ENCODE measurements at places on chromosomes 6 and 20.

GRCh38 chr20:58967652-58968429 lies 13.2 kb upstream of the NELFCD start:
- DNase-seq = no peak

DNA sequence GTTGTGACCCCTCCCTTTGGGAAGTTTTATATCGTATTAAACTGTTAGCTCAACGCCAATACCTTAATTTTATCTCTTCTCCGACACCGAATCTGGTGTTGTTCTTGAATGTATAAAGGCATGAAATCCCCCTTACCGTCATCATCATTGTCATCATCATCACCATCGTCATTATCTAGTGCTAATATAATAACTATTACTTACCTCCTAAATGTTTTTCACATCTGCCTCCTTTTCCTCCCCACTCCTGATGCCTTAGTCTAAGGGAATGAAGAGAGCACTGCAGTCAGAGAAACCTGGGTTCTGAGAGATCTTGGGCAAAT lies 677 bp upstream of the ZBTB24 start:
- no peak for DNase-seq

GRCh38 chr6:148996815-148997214 lies 250.0 kb downstream of the UST start:
- no peak for DNase-seq

GRCh38 chr6:77373955-77374354 lies 89.3 kb downstream of the HTR1B start:
- DNase-seq = no peak

DNA sequence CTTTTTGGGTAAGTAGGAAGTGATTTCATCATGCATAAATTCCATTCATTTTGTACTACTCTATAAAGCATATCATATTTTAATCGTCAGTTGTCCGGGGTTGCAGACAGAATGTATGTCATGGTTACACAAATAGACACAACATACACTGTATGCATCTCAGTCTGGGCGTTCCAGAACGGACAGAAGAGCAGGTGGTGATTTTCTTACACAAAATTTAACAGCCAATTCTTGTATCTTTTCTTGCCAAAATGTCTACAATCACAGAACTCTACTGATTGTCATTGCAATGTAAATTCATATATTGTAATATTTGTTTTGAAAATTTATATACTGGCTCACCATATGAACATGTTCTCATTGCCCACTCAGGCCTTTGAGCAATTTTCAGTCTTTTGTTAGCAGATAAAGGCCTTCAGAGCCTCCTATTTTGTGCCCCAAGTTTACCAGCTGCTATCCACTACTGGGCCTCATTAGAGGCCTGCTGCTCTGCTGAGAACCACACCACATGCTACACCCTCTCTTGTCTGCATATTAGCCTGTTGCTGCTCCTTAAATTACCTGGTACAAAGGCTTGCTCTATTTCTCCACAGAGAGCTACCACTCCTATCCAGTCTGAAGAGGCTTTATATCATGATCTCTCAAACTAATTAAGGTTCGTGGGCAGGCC lies 61.5 kb downstream of the PRDM13 start:
- peak; percentile 70 for DNase-seq

- DNase-seq = peak; percentile 38
These were observed 91.3 kb downstream of the ADGRB3 start for GRCh38 chr6:68726337-68726736.

- peak; percentile 33 for DNase-seq
These were observed 91.2 kb upstream of the ADTRP start for GRCh38 chr6:11869672-11870340.

DNA sequence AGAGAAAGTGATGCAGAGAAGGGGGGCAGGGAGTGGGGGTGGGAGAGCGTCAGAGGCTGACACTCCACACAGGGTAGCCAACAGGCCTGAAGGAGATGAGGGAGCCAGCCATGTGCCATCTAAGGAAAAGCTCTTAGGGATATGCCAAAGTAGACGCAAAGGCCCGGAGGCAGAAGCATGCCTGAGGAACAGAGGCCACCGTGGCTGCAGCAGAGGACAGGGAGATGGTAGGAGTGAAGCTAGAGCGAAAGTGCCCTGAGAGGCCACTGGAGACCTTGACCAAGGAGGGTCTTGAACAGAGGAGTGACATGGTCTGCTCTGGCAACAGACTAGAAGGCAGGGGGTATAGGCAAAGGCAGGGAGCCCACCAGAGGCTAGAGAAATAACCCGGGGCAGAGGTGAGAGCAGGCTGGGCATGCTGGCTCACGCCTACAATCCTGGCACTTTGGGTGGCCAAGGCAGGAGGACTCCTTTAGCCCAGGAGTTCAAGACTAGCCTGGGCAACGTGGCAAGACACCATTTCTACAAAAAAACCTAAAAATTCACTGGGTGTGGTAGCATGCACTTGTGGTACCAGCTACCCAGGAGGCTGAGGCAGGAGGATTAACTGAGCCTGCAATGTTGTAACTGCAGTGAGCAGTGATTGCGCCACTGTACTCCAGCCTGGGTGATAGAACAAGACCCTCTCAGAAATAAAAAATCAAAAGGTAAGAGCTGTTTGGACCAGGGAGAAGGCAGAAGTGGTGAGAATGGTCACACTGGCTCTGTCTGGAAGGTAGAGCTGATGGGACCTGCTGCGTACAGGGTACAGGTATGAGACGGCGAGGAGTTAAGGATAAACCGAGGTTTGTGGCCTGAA lies 6.3 kb downstream of the RRBP1 start:
- DNase-seq = no peak

DNA sequence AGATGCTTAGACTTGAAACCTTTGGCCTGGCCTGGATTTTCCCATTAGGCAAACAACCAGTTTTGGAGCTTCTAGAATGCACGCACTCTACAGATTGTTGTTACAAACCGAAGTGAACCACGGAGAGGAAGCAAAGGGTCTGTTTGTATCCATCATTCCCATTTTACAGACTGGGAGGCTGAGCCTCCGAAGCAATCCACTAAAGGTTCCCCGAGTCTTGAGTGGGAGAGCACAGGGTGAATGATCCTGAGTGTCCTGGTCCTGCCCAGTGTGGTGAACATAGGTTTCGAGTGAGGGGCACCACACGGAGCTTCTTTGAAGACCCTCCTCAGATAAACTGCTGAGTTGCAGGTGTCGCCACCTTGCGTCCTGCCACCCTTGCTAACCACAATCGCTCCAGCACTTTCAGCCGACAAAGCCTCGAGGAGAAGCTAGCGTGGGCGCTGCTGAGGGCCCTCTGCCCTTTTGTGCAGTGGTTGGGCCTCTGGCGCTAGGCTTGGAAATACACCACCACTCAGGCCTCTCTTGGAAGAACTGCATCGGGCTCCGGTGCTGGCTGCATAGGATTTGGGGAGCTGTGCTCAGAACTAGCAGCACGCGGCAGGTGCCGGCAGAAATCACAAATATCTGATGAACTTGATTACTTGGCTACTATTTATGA lies 1.4 kb upstream of the PRDM13 start:
- DNase-seq = peak; percentile 58

DNA sequence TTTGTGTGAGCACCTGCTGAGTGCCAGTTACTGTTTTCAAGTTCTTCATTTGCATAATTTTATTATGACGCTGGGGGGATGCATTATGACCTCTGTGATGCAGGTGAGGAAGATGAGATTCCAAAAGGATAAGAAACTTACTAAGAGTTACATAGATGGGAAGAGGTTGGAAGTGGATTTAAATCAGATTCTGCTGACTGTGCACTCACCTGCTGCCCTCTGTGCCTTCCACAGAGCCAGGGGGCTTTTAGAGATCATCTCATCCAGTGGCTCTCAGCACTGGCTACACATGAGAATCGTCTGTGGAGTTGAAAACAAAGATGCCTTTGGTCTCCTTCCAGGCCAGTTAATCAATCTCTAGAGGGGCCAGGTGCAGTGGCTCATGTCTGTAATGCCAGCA lies 47.9 kb downstream of the TIAM2 start:
- DNase-seq = no peak

GRCh38 chr6:54288474-54288873 lies 19.8 kb upstream of the TINAG start:
- no peak for DNase-seq

GRCh38 chr6:136403110-136403980 lies 113.7 kb upstream of the BCLAF1 start:
- peak; percentile 24 for DNase-seq

DNA sequence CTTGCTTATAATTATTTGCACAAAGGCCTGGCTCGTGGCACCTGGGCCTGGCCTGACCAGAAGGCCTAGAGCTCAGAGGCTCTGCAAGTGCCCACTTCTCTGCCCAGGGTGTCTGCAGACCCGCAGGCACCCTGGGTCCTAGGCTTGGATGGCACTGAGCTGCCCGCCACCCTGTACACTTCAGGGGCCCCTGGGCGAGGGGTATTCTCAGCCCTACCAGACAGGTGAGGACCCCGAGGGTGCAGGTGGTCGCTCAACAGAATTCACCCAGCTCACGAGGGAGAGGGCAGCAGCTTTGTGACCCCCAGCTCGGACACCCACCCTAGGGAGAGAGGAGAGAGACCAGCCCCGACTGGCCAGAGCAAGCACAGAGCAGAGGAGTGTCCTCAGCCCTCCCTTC lies 83.9 kb downstream of the RIPOR3 start:
- DNase-seq = no peak

DNA sequence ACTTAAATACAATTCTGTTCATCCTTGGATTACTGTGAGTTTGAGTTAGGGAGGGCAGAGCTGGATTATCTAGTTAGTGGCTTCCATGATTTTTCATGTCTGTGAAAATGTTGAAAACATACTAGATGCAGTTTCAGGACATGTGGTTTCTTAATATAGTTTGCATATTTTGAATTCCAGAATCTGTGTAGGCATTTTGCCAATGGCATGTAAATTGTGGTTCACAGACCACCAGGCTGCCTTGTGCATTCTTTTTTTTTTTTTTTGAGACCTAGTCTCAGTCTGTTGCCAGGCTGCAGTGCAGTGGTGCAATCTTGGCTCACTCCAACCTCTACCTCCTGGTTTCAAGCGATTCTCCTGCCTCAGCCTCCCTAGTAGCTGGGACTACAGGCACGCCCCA lies 42.8 kb downstream of the CDC5L start:
- no peak for DNase-seq

- no peak for DNase-seq
These were observed 85.6 kb upstream of the KHDRBS2 start for GRCh38 chr6:62371453-62372210.

- DNase-seq = no peak
These were observed 176.2 kb downstream of the ISM1 start for GRCh38 chr20:13397300-13397724.

DNA sequence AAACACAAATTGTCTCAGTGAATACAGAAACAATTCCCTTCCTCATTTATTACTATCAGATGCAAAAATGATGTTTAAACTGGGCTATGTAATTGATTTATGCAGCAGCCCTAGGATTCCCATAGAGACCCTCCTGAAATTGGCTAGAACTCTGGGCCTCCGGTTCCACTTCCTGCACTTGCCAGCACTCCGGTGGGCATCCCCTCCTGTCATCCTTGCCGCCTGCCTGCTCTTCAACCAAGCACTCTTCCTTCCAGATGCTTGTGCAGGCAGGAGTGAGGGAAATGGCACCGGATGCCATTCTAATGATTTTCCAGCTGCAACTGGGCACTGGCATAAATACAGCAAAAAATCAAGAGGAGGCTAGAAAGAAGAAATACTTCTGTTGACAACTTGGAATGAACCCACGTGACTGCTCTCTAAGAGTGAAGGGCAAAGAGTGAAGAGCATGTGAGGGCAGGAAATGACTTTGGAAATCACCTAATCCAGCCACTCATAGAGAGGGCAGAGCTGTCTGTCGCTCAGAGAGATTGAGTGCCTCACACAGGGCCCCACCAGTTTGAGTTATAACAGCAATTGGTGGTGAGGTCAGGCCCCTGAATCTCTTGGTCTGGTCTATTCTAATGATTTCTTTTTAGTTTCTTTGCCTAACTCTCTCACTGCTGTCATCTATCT lies 3.7 kb upstream of the NEDD9 start:
- no peak for DNase-seq

DNA sequence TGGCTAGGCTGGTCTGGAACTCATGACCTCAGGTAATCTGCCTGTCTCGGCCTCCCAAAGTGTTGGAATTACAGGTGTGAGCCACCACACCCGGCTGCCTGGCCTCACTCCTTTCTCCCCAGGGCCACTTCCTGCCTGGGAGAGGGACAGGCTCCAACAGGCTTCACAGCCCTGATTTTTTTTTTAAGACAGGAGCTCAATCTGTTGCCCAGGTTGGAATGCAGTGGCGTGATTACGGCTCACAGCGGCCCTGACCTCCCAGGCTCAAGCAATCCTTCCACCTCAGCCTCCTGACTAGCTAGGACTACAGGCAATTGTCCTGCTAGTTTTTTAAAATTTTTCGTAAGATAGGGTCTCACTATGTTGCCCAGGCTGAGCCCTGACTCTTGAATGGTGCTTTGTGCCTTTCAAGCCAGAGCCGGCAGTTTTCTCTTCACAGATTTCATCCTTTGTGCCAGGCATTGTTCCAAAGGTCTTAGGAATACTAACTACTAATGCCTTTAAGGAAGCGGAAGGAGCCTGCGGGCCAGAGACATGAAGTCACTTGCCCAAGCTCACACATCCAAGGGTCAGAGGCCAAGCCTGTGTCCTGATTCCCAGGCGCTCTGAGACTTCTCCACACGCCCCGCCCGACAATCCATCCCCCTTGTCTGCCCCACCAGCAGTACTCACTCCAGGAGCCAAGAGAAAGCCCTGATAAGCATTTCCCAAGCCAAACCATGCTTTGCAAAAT lies 19.2 kb downstream of the CAPN11 start:
- no peak for DNase-seq

GRCh38 chr6:90469906-90470305 lies 117.0 kb downstream of the MAP3K7 start:
- DNase-seq = no peak

DNA sequence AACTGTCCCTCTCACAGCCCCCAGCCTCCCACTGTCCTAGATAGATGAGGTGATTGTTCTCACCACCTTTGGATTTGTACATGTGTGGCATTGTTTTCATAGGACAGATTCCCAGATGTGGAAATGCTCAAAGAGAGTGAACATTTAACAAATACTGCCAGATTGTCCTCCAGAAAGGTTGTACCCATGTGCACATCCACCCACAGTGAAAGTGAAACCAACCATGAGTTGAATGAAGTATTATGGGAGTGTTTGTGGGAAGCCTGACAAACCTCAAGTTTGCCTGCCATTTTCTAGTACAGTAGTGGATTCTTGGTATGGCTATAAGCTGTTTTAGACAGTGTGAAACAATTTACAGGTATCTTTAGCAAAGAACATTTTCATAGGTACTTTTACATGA lies 42.7 kb downstream of the ANKRD6 start:
- no peak for DNase-seq

GRCh38 chr20:33337119-33337518 lies 54.1 kb downstream of the BPIFB1 start:
- no peak for DNase-seq

DNA sequence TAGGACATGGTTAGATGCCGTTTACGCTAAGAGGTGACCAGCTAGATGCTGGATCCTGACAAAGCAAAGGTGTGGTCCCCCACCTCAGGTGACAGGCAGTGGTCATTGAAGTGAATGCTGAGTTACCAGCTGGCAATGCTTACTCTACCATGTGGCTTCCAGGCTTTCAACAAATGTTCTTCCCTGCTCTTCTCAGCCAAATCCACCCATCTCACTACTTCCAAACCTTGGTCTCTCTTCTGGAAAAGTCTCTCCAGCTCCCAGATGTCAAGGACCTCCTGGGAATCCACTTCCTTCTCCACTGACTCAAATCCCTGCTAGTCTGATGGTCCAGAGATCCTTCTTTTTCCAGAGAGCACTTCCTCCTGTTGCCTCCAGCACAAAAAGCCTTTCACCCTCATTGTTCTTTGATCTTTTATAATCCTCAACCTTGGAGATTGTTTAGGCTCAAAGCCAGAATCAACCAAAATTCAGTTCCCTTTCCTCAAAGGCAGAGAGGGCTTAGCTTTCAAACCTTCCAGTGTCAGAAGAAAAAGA lies 228.0 kb downstream of the ZNF217 start:
- no peak for DNase-seq

GRCh38 chr20:13638162-13638495 lies 603 bp downstream of the TASP1 start:
- no peak for DNase-seq

Measured in eye (tissue), 1 donor.